ENCODE measurements at places on chromosomes 5 and 9.
A peak's percentile ranks its signal among the peaks of the same experiment; 100 is the strongest.

GRCh38 chr5:50445296-50445949, 4.3 kb upstream of the EMB start:
- peak; percentile 71 for DNase-seq

DNA sequence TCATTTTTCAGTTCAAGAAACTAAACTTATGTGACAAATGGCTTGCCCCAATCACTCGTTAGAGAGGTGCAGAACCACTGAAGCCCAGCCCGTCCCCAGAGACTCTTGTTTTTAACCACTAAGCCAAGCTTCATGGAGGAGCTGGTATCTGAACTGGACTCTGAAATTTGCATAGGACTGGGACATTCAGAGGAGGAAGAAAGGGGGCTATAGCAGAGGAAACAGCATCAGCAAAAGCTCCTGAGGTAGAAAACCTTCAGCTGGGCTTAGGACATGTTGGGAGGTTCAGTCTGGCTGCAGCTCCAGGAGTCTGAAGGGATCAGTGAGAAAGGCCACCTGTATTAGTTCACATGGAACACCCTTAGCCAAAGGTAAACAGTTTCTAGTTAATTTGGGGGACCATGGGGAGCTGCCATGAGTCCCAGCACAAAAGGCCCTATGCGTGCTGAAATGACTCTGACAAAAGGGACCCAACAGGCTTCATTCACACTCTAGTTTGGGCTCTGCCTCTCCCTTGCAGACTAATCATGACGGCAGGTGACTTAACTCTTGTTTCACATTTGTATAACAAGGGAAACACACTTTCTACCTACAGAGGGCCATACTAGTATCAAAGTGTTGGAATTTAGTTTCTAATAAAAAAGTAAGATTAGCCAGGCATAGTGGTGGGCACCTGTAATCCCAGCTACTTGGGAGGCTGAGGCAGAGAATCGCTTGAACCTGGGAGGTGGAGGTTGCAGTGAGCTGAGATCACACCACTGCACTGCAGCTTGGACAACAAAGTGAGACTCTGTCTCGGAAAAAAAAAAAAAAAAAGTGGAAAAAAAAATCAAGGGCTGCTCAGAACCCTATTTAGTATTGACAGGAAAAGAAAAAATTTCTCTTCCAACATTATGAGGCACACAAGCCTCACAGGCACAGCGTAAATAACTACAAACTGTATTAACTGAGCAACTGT, 10.2 kb downstream of the FBXO10 start:
- no peak for DNase-seq

- no peak for DNase-seq
Observed at GRCh38 chr5:97501965-97502305, 318.9 kb upstream of the RIOK2 start.

DNA sequence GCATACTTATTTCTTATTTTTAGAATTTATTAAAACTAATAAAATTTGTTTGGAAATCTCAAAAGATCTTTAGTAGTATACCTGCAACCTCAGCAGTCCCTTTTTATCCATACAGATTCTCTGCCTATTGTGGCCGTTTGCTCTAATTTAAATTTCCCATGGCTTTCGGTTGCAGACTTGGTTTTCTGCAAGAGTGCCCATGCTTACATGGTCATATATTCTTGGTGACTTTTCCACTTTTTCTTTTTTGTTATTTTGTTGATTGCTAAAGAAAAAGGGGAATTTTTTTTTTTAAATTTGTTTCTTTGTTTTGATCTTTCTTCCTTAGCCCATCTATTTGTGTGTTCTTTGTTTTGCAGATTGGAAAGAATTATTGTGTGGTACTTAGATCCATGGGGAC, 20.6 kb downstream of the ZCCHC7 start:
- DNase-seq: no peak

DNA sequence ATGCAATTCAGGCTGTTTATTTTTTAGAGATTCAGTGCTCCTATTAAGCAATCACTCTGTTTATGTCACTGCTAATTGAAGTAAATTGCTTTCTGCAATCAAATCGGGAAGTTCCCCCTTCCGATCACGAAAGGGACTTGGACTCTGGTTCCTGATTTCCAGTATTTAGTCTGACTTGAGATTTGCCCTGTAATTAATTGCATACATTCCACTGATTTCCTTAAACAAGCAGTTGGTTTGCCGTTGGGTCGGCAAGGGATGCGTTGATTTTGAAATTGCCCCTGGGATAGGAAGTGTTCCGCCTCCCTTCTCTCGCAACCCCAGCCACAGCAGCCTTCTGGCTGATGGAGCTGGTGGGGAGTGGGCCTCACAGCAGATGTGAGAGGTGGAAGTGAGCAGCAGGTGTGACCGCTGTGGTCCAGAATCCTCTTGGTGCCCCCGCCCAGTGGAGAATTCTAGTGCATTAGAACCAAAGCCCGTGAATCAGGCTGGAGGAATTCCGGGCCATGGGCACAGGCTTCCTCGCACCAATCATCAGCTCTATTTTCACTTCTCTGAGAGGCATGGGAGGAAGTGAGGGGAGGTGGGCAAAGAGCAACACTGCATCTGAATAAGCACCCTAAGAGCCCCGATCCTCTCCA, 102.5 kb downstream of the SPRY4 start:
- DNase-seq: peak; percentile 76

- DNase-seq: no peak
Observed at GRCh38 chr5:150146862-150147601, 8.6 kb downstream of the PDGFRB start.

GRCh38 chr9:20220286-20220685, 402.0 kb downstream of the MLLT3 start:
- DNase-seq: no peak

GRCh38 chr5:76859591-76860247, 9.9 kb downstream of the S100Z start:
- DNase-seq: peak; percentile 11

Measured in HL-60 (cell line).